A549 treated with Hydrocortisone at 1 μM for 4 hours (cell line): ENCODE measurements at places on chromosomes 13 and 19. TPM values are rescaled to one million over a fixed set of nuclear protein-coding genes. Genes with fewer than 3 reads are reported as not detected.

The CD33 gene
- 0.14 to 0.22 TPM in 2 of 5 replicates, not detected in the others for total RNA-seq

The PSPN gene
- total RNA-seq = 0.46 to 1.0 TPM (median 0.77 TPM) in 5 replicates

The CGB8 gene
- total RNA-seq = 1.4 to 3.7 TPM (median 2.8 TPM) in 5 replicates

The SLC7A10 gene
- 0.08 to 0.15 TPM in 2 of 5 replicates, not detected in the others for total RNA-seq

The IGFL4 gene
- 0.28 to 0.68 TPM (median 0.36 TPM) in 5 replicates for total RNA-seq

The ONECUT3 gene
- total RNA-seq = not detected in 5 replicates

The AP3D1 gene
- total RNA-seq = 70.5 to 85.8 TPM (median 77.8 TPM) in 5 replicates

The ZNF20 gene
- total RNA-seq = 0.08 to 0.44 TPM (median 0.20 TPM) in 4 of 5 replicates, not detected in the other

The PLVAP gene
- not detected in 5 replicates for total RNA-seq

The TNNI3 gene
- 4.8 to 7.9 TPM (median 7.6 TPM) in 5 replicates for total RNA-seq

The GZMM gene
- 0.30 to 0.48 TPM (median 0.39 TPM) in 5 replicates for total RNA-seq

The FBN3 gene
- 0.01 to 0.17 TPM in 2 of 5 replicates, not detected in the others for total RNA-seq

The SHISA7 gene
- total RNA-seq = not detected in 5 replicates

The IGSF23 gene
- 0.15 to 0.84 TPM (median 0.66 TPM) in 5 replicates for total RNA-seq

The IL12RB1 gene
- not detected in 5 replicates for total RNA-seq

The DACH1 gene
- not detected in 5 replicates for total RNA-seq

The LYPD3 gene
- total RNA-seq = 0.27 to 0.63 TPM (median 0.30 TPM) in 5 replicates

The MRPL57 gene
- total RNA-seq = 17.4 to 25.6 TPM (median 24.4 TPM) in 5 replicates

The LTBP4 gene
- 39.9 to 57.0 TPM (median 49.9 TPM) in 5 replicates for total RNA-seq

The URAD gene
- total RNA-seq = not detected in 5 replicates

The EPSTI1 gene
- total RNA-seq = 0.25 to 0.85 TPM (median 0.32 TPM) in 5 replicates

The PCDH9 gene
- 5.6 to 7.7 TPM (median 6.5 TPM) in 5 replicates for total RNA-seq

The ZNF850 gene
- total RNA-seq = 0.32 to 0.74 TPM (median 0.48 TPM) in 5 replicates

The MYBPC2 gene
- 0.02 TPM in 1 of 5 replicates, not detected in the others for total RNA-seq

The SSC5D gene
- total RNA-seq = 0.34 to 1.2 TPM (median 0.77 TPM) in 5 replicates

The RASIP1 gene
- total RNA-seq = 0.31 to 0.66 TPM (median 0.43 TPM) in 5 replicates

The TPTE2 gene
- total RNA-seq = not detected in 5 replicates

The KLK1 gene
- 0.09 to 0.26 TPM (median 0.24 TPM) in 3 of 5 replicates, not detected in the others for total RNA-seq

The OR7D2 gene
- total RNA-seq = not detected in 5 replicates

The PCSK4 gene
- total RNA-seq = 0.64 to 1.0 TPM (median 0.85 TPM) in 5 replicates

The CADM4 gene
- total RNA-seq = 7.7 to 11.6 TPM (median 8.9 TPM) in 5 replicates

The MYO9B gene
- total RNA-seq = 29.1 to 35.7 TPM (median 34.5 TPM) in 5 replicates

The SYCN gene
- not detected in 5 replicates for total RNA-seq

The ZNF728 gene
- total RNA-seq = not detected in 5 replicates

The CBARP gene
- 2.9 to 4.1 TPM (median 4.0 TPM) in 5 replicates for total RNA-seq

The ZNF534 gene
- not detected in 5 replicates for total RNA-seq

The ZNF492 gene
- not detected in 5 replicates for total RNA-seq

The ZFP28 gene
- total RNA-seq = 3.6 to 4.9 TPM (median 4.3 TPM) in 5 replicates

The FGF14 gene
- not detected in 5 replicates for total RNA-seq

The GRK1 gene
- 0.03 TPM in 1 of 5 replicates, not detected in the others for total RNA-seq

The ZNF625 gene
- not detected in 5 replicates for total RNA-seq

The C1QTNF9B gene
- total RNA-seq = not detected in 5 replicates

The SERTM1 gene
- total RNA-seq = not detected in 5 replicates

The TGFBR3L gene
- 1.0 to 2.4 TPM (median 1.6 TPM) in 5 replicates for total RNA-seq

The APOC1 gene
- 94.7 to 123 TPM (median 118 TPM) in 5 replicates for total RNA-seq

The KLC3 gene
- total RNA-seq = 0.69 to 1.4 TPM (median 0.89 TPM) in 5 replicates

The GAPDHS gene
- total RNA-seq = 0.09 TPM in 1 of 5 replicates, not detected in the others

The CGB2 gene
- total RNA-seq = 0.20 to 0.61 TPM (median 0.21 TPM) in 3 of 5 replicates, not detected in the others

The U2AF2 gene
- total RNA-seq = 262 to 324 TPM (median 284 TPM) in 5 replicates

The SEMA6B gene
- 5.1 to 5.9 TPM (median 5.8 TPM) in 5 replicates for total RNA-seq

The SLC6A16 gene
- 0.77 to 1.3 TPM (median 0.85 TPM) in 5 replicates for total RNA-seq

The RNF126 gene
- total RNA-seq = 53.5 to 72.9 TPM (median 70.7 TPM) in 5 replicates

The FGF22 gene
- 0.37 to 0.75 TPM (median 0.55 TPM) in 5 replicates for total RNA-seq

The EFNB2 gene
- 3.9 to 5.7 TPM (median 4.9 TPM) in 5 replicates for total RNA-seq
